ENCODE measurements at places on chromosomes 3 and 15.

DNA sequence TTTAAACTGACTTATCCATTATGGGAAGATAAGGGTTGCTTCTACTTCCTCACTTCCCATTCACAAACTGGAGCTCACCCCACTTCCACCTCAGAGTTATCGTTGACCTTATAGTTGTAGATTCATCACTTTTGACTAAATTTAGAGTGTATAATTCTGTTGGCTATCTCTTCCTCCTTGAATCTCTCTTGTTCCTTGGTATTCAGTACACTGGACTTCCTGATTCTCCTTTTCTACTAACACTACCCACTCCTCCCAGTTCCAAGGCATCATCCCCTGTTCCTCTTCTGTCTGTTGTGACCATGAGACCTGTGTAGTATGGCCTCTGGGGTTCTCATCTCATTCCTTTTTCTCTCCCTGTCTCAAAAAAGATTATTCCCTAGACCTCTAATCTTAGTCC lies 5.9 kb upstream of the GPR87 start:
- no peak for DNase-seq

- no peak for DNase-seq
These were observed 36.7 kb downstream of the MYH15 start for GRCh38 chr3:108473711-108474110.

GRCh38 chr3:113423699-113424098 lies 17.6 kb downstream of the CFAP44 start:
- DNase-seq = no peak

GRCh38 chr15:70185251-70185711 lies 87.6 kb upstream of the TLE3 start:
- DNase-seq = no peak

DNA sequence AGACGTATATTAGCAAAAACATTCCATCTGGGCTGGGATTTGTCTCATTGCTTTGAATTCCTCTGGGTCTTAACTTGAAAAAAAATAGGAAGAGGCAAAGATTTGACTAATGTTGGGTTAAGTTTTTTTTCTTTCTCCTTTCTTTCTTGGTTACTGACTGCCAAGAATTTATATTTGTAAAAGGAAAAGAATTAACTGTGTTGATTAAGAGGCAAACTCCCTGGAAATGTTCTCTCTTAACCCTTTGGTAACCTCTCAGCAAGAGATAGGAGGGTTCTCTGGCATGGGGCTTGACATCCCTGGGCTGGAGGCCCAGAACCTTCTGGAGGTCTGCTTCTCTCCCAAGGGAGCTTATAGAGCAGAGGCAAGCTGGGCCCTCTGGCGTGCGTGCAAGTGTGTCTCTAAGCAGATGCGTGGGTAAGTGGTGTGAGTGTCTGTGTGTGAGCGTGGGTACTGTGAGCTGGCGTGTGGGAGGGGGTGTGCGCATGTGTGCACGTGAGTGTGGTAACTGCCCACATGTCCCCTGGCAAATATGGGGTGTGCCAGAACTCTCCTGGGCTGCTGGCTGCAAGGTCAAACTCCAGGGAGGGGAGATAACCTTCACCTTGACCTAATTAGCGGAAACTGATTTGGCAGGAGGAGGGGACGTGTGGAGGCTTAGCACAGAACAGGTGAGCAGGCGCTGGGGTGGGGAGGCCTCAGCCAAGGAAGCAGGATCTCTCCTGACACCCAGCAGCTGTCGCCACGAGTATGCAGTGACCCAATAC lies 49.4 kb upstream of the MAGEF1 start:
- peak; percentile 92 for DNase-seq

GRCh38 chr3:124351430-124352148 lies 359.7 kb upstream of the ROPN1 start:
- DNase-seq = peak; percentile 63

DNA sequence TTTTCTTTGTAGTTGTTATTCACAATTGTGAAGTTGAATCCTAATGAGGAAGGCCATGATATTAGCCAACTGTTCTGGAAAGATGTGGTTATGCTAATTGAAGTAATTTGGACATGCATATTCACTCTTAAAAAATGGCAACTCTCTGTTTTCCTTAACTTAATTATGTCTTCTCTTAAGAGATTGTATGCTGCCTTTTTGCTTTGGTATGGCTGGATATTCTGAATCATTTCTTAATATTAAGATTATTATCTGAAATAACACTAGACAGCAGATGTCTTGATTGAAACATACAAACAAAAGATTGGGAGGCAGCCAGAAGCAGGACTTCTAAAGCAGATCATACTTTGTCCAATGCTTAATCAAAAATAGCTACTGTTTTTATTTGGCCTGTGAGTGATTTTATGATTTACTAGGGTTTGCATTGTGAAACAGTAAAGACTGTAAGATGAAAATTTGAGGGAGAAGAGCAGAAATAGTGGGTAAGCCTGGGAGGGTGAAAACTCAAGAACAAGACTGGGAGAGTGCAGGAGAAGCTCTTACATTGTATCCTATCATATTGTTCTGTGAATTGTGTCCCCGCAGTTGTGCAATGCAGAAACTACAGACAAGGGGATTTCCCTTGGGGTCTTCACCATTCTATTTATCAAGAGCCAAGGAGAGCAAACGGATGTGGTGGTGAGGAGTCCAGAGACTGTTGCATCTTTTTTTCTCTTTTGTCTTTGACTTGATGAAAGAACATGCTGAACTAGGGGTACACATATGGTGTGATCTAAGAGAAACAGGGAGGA lies 554.8 kb downstream of the TUSC7 start:
- DNase-seq = no peak

GRCh38 chr15:35306361-35306981 lies 221.4 kb upstream of the NANOGP8 start:
- DNase-seq = peak; percentile 25

DNA sequence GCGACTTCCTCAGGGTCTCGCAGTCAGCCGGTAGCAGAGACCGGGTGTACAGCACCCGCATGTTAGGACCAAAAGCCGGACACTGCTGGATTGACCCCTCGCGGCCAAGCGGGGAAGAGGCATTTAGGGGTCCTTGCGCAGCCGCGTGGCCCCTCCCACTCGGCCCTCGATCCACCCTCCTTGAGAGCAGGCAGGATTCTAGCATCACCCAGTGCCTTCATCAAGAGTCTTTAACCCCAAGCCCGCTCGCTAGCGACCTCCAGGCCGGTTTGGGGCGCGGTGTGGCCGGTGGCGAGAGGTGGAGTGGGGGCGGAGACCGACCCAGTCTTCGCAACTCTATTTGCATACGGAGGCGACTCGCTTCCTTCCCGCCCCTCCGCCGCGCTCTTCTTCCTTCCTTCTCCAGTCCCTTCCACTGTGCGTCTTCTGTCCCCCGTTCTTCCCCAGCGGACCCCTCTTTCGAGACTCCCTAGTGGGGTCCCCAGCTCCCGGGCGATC lies at the start of gene ST6GAL1:
ST6GAL1 (plus strand) TSS at position 384 of the 498 bp plus-strand sequence. CDS start 112,178 bp downstream, outside the sequence.
- DNase-seq = no peak

DNA sequence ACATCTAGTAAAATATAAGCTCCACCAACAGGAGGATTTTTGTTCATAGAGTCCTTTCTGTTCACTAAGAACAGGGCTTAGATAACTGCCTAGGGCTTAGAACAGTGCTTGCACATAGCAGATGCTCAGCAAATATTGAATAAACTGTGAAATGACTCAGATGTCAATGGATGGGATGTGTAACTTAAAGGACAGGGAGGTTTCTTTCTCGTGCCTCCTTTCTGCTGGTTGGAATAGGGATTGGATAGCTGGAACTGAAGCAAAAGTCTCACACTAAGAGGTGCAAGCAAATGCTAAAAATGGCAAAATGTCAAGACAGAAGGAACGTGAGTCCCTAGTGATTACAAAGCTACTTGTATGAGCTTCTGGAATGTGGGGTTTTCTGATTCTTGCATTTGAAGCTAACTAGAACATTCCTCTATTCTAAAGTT lies 392.8 kb upstream of the WNT5A start:
- no peak for DNase-seq

All from fibroblast of skin of left quadriceps (primary cell).